ENCODE measurements at places on chromosomes 3 and 15.
A peak's percentile ranks its signal among the peaks of the same experiment; 100 is the strongest.

- no peak for DNase-seq
These were observed 13.5 kb downstream of the SEMA4B start for GRCh38 chr15:90214553-90215196.

- no peak for DNase-seq
These were observed 110.8 kb downstream of the BBX start for GRCh38 chr3:107633327-107634098.

DNA sequence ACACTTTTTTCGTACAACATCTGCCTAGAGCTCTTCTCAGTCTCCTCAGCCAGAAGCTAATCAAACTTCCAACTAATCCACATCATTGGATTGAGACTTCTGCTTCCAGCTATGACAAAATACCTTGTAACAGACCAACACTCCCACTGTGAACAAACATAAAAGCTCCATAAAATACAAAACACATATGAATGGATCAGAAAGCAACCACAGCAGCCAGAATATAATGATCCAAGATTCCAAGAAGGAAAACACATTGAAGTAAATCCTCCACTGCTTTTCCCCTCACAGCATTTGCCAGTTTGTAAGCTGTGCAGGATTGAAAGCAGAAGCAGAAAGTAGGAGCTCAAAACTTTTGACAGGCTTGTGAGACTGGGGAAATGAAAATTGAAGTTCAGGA lies 863.2 kb downstream of the TUSC7 start:
- DNase-seq, result no peak

DNA sequence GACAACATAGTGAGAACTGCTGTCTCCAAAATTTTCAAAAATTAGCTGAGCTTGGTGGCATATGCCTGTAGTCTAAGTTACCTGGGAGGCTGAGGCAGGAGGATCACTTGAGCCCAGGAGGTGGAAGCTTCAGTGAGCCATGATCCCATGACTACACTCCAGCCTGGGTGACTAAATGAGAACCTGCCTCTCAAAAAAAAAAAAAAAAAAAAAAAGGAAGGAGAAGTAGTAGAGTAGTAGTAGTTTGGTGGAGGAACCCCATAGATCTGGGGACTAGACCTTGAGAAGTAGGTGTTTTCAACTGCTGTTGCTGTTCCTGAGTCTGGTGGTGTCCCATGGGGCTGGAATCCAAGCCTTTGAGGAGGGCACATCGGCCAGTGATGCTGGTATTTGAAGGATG lies 38.4 kb upstream of the UBE2E2 start:
- DNase-seq, result no peak

DNA sequence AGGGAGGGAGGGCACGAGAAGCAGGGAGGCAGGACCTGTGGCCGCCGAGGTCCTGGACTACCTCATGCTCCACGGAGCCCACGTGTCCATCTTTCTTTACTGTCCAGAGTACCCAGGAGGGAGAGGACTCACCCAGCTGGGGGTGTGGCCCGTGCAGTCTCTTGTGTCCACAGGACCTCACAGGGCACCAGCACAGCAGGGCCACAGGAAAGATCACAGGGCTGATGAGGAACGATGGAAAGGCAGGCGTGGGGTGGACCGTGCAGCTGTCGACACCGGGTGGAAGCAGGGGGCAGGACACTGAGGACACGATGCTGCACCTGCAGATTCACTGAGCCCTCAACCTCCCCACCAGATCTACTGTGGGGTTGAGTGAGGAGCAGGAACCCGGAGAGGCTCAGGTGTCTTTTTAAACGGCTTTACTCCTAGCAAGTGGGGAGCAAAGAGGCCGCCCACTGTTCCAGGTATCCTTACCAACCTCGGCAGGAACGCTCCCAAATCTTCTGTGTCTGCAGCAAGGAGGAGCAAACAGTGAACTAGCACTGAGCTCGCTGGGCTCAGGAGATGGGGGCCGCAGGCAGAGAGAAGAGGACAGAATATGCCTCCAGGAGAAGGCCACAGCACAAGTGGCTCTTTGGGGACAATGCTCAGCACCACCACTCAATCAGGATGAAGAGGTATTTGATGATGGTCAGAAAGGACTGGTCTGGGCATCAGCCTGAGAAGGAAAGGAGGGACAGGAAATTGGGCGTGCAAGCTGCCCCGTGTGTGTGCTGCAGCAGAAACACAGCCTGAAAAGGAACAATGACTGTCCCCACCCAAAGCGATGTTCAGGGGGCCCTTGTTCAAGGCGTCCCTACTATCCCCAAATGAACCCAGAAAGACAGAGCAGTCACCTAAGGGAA lies 198.8 kb downstream of the XXYLT1 start:
- DNase-seq, result no peak

DNA sequence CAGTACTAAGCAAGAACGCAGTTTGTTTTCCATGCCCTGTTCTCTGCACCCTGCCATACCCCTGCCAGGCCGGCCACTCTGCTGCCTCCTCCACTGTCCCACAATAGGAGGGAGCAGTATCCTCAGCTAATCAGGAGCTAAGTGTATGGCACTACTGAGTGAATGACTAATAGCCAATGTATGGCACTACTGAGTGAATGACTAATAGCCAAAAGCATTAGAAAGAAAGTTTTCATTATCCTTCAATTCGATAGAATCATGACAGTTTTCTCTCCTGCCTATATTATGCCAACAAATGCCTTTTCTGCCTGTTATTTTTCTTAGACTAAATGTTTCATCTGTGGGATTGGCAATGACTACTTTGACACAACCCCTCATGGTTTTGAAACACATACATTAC lies 107.5 kb upstream of the CHRM5 start:
- DNase-seq, result no peak

DNA sequence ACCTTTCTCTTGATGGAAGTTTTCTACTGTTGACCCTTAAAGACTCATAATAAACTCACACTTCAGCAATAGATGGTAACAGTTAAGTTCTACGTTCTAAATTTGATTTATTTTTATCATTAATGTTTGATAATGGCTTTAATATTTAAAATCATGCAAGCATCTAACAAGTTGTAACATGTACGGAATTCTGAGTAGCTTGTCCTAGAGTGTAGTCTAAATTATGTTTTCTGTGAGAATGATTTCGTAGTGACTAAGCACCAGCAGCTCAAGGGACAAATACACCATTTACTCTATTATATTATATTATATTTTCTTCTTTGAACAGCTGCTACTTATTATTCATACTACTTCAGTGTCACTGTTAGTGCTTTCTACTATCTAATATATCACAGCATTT lies 345.6 kb downstream of the NLGN1 start:
- no peak for DNase-seq

DNA sequence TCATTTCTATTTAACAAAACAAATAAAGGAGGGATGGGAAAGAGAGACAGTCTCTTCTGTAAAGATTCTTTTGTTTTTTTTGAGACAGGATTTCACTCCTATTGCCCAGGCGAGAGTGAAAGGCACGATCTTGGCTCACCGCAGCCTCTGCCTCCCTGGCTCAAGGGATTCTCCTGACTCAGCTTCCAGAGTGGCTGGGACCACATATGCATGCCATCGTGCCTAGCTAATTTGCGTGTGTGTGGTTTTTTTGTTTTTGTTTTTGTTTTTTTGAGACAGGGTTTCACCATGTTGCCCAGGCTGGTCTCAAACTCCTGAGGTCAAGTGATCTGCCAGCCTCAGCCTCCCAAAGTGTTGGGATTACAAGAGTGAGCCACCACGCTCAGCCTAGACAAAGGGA lies 23.3 kb downstream of the STAG1 start:
- peak; percentile 37 for DNase-seq

GRCh38 chr15:86203462-86203861 lies 123.8 kb downstream of the AGBL1 start:
- DNase-seq, result no peak

GRCh38 chr3:145780301-145780700 lies 380.7 kb downstream of the PLOD2 start:
- no peak for DNase-seq

- no peak for DNase-seq
These were observed 103.2 kb upstream of the ONECUT1 start for GRCh38 chr15:52893338-52893737.

DNA sequence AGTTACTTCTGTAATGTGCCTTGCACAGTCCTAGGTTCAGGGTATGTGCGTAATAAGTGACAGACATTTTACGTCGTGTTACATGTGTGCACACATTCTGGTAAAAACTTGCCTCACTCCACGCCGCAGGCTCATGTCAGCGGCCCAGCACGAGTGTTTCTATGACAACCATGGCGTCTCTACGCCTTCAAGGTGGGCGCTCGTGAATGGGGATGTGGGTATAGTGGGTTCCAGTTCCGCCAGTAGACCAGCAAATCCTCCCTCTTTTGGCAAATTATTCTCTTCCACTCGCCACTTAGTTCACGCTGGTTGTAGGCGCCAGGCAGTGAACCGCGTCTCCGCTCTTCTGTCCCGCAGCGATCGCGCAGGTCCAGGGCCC lies 40.3 kb downstream of the CHST14 start:
- peak; percentile 32 for DNase-seq

DNA sequence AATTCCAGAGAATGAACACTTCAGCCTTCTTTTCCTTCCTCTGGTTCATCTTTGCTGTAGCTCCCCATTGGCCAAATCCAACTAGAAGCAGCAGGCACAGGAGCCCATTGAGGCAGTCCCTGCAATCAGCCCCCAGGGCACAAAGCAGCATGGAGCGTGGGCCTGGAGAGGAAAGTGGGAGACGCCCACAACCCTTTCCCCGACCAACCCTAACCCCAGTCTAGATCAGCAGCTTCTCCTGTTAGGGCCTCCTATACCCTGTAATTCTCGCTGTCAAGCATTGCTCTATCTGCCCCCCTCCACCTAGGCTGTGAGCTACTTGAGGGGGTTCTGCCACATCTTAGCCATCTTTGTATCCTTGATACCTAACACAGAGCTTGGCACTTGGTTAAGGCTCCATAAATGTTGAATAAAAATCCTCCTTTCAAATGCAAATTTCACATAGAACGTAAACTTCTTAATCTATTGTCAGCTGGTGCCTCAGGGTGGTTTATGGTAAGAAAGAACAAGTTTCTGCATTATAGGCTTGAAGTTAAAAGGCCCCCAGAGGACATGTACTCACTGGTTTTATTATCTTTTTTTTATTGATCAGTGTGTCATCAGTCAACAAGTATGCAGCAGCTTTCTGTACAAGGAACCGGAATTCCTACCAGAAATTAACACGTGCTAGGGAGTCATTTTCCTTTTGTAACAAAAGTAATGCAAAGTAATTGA lies 97.9 kb upstream of the PFN2 start:
- DNase-seq, result no peak

GRCh38 chr3:178810181-178810580 lies 261.4 kb downstream of the ZMAT3 start:
- DNase-seq, result no peak

DNA sequence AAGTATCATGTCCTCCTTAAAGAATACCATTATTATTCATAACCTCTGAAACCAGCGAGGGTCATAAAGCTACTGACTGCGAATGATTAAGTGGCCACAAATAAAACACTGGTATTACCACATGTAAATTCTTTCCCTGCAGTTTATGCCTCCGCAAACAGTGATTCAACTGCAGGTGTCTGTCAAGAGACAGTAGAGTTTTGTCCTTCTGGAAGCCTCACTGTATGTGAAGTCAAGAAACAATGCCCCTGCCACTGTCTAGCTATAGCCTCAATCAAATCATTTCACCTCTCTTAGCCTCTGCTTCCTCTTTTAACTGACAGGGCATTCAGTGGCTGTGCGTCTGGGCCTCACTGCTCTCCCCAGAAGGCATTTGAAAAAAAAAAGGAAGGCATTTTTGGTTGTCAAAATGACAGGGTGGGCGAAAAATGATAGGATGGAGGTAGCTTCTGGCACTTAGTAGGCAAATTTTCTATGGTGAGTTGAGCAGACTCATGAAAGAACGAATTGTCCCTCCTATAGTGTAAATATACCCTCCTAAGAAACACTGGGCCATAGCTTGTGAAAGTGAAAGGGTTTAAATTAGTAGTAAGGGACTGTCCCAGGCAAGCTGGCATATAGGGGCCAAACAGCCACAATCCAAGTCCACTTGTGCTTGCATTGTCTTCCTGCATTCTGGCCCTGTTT lies 66.7 kb downstream of the FILIP1L start:
- no peak for DNase-seq

DNA sequence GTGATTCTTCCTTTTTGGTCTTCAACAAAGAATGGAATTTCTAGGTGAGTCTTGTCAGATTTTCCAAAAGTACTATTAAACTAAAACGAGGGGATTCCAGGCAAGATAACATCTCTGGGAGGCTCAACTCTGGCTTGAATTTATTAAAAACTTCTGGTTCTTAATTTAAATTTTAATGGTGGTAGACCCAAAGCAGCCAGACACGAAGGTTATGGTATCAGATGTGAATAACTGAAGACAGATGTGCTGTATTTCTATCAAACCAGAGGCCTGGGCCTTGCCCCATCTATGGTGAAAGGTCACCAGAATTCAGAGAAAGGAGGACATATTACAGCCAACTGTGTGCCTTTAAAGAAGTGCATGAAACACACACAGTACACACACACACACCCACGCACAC lies 283.2 kb upstream of the ICE2 start:
- DNase-seq, result no peak

GRCh38 chr3:99544786-99545281 lies 93.6 kb upstream of the COL8A1 start:
- DNase-seq, result no peak

DNA sequence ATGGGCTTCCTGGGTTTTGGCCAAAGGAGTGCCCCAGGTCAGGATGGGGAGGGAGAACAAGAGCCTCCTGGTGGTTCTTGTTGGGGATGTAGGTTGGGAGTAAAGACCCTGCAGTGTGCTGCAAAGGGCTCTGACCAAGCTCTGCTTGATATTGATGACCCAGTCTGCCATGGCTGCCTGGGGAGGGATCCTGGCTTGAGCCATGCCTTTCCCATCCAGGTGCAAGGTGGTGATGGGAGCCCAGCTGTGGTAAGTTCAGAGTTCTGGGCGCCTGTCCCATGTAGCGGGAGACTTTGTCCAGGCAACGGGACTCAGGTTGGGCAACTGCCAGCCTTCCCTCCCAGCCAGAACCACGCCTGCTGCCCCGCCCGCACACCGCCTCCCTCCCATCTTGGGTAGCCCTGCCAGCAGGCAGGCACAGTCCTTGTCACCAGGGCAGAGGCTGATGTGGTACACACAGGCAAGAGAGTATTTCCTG lies 2.6 kb downstream of the GNAI2 start:
- DNase-seq, result peak; percentile 70
